Activated CD4-positive, alpha-beta T cell treated with anti-CD3 and anti-CD28 coated beads, Interleukin-2, amount 10 ng/mL, durations not matched to agents 7 days and 5 days (primary cell): ENCODE measurements at places on chromosomes 16 and 17.

DNA sequence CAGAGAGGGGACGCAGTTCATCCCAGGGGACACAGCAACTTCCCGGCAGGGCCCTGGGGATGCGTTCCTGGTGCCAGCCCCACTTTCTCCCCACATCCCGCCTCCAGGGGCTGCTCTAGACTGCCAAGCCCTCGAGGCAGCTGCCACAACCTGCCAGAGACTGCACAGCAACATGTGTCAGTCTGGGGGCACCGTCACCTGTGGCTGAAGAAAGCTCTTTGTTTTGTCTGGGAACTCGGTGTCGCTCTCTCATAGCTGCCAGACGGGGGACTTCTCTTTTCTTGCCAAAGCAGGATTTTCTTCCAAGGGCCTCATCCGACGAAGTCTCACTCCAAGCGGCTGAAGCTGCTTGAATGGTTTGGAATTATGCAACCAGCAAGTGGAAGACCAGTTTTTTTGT is 43.7 kb downstream of the COTL1 start:
- DNase-seq: no peak

GRCh38 chr16:84643180-84643583 is 5.1 kb upstream of the KLHL36 start:
- DNase-seq: no peak

- DNase-seq: no peak
Observed at GRCh38 chr17:11487469-11487868, 110.8 kb upstream of the DNAH9 start.

DNA sequence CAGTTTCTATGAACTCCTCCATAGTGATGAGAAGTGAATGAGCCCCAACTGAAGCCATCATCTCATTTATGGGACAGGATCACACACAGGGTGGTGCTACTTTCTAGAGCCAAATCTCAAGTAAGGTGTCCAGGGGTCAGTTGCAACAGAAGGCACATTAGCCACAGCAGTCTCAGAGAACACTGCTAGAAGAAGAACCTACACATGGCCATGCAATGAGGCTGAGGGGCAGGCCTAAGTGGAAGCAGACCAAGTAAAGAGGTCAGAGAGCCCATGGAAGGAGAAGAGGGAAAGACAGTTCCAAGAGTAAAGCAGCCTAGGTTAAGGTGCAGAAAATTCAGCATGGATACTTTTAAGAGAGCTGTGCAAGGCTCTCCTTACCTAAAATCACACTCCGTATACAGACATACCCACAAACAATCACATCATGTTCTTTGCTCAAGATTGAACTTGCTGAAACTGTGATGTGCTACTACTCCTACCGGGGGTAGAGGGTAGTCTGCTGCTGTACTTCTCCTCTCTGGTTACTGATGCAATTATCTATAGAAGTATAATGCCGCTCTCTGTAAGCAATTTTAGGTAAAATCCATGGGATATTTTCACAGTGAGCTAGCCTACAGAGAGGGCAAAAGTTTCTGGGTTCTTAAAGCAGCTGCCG is 1.7 kb downstream of the ABCA8 start:
- DNase-seq: no peak

- no peak for DNase-seq
Observed at GRCh38 chr17:34227707-34228106, 27.4 kb upstream of the CCL2 start.

DNA sequence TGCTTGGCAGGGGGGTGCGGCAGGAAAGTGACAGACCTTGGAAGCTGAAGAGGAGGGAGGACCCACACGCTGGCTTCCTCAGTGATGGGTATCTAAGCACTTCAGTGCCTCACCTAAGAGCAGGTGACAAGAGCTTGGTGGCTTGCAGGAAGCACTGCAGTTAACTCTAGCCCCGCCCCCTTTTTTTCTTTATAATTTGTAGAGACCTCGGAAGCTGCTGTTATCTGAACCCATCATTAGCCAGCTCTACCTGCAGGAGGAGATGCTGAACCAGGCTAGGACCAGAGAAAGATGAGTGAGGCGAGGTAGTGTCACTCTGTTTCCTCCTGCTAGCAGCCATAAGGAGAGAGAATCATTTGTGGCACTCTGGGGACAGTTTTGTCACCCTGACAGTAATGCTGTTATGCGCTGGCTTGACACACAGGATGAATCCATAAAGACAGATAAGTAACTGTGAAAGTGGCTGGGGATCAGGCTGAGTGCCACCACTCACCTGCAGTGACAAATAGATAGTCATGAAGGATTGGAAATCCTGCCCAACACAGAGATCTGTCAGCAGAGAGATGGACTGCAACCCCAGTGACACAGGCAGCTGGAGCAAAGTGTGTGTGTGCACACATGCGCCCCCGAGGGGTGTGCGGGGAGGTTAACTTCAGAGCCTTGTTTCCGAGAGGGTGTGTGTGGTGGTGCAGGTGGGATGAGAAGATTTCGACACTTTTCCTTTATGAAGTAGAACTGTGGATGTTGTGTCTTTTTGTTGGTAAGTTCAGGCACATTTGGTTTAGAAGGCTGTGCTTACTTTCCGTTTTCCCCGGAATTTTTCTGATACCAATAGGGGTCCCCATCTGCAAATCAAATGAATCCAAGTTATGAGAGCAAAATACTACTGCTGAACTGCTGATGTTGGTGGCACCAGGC is 224.0 kb downstream of the IRX3 start:
- no peak for DNase-seq

DNA sequence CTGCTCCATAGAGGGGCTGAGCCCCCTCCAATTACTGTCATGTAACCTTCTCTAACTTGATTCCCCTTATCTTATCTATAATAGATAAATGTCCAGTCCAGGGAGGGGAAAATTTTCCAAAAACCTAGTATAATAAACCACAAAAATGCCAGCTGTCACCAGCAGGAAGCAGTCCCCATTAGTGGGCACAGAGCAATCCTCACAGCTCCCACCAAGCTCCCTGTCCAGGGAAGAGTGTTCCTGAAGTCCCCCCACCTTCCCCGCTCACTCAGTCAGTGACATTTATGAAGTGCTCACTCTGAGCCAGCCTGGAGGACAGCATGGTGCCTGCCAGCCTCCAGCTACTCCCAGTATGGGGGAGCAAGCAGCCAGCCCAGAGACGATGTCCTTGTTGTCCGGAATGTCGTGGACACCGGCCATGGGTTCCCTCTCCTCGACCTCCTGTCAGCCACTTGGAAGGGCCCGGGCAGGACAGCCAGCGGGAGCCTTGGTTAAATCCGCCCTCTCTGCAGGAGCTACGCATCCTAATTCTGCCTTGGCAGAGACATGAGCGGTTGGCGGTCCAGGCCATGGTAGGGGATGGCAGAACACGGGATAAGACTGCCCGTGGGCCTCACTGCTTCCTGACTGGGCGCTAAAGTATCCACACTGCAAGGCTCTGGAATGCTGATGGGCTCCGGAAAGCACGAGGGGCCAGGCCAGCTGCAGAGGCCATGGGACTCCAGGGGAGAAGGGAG is 102.0 kb upstream of the CDH5 start:
- DNase-seq: no peak

DNA sequence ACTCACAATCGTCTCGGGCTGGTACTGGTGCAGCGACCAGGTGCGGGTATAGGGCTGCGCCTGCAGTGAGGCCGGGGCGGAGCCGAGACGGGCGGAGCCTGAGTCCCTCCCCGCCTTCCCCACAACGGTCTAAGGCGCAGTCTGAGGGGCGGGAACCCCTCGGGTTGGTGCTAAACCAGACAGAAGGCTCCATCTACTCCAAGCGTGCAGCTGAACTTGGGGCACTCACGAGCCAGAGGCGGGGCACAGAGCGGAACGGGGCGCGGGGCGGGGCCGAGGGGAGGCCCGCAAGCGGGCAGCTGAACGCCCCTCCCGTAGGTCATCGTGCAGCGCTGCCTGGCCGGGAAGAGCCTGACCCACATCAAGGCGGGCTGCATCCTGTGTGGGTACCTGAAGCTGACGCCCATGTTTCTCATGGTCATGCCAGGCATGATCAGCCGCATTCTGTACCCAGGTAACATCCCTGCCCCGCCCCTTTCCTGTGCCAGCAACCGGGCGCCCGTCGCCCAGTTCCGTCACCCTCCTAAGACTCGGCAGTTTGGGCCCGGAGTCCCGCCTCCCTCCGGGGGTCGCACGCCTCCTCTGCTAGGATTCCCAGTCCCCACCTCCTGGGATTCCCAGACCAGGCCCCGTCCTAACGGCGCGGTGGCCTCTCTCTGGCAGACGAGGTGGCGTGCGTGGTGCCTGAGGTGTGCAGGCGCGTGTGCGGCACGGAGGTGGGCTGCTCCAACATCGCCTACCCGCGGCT is 5.0 kb downstream of the SLC5A2 start:
- peak; percentile 69 for DNase-seq

DNA sequence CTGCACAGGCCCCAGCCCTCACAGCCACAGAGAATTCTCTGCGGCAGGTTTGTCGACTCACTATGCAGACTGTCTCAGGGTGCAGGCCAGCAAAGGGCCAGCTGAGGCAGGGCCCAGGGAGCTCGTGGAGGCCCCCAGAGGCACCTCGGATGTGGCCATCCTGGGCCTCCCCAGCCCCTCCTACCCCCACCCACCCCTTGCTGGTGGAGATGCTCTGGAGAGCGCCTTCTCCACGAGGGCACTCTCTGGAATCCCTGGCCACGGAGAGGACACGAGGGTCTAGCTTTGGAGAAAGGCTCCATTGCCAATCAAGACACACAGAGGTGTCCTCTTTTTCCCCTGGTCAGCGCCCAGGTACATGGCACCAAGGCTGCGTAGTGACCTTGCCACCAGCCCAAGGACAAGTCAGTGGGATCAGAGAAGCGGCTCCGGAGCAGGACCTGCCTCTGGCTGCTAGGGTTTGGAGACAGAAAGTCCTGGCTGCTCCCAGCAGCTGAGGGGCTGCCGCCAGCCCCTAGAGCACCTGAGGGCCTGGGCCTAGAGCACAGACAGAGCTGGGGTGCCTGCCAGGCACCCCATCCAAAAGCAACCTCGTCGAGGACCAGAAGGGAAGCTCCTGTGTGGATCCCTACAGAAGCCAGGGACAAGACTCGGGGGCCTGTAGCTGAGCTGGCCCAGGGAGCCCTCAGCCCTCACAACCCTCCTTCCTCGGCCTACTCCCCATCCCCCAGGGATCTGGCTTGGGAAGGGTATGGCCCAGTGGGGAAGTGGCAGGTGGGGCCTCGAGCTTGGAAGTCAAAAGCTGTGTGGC is 18.7 kb downstream of the ARL2BP start:
- DNase-seq: no peak

GRCh38 chr16:88497561-88498462 is 44.7 kb downstream of the ZFPM1 start:
- no peak for DNase-seq

GRCh38 chr16:79508294-79508693 is 92.2 kb downstream of the MAF start:
- no peak for DNase-seq

DNA sequence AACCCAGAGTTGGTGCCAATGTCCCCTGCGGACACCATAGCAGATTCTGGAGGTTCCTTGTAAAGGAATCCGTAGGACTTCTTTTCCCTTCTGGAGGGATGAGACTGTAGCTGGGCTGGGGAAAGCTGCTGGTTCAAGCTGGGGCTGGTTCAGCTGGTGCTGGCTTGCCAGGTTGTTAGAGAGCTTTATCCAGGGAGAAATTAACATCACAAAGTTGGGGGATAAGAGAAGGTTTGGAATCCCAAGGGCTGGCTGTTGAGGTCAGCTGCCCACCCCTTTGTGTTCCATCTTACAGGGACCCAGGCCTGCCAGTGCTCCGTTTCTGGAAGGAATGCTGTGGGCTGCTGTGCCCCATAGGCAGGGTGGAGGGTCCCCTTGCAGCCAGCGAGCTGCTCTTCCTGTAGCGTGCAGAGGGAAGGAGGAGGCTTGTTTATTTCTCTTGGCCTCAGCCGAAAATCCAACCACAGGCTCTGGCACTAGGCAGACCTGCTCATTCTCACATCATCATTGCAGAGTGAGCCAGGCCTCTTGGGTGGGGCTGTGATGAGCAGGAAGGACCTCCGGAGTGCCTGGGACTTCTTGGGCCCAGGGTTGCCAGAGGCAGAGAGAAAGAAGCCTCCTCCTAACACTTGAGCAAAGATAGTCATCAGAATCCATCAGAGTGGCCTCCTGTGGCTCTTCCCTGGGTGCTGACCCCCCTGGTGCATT is 251.1 kb downstream of the SEC14L1 start:
- peak; percentile 67 for DNase-seq

- DNase-seq: no peak
Observed at GRCh38 chr17:16150251-16150856, 65.0 kb downstream of the NCOR1 start.

GRCh38 chr16:53504665-53505064 is 1.7 kb upstream of the AKTIP start:
- DNase-seq: no peak

DNA sequence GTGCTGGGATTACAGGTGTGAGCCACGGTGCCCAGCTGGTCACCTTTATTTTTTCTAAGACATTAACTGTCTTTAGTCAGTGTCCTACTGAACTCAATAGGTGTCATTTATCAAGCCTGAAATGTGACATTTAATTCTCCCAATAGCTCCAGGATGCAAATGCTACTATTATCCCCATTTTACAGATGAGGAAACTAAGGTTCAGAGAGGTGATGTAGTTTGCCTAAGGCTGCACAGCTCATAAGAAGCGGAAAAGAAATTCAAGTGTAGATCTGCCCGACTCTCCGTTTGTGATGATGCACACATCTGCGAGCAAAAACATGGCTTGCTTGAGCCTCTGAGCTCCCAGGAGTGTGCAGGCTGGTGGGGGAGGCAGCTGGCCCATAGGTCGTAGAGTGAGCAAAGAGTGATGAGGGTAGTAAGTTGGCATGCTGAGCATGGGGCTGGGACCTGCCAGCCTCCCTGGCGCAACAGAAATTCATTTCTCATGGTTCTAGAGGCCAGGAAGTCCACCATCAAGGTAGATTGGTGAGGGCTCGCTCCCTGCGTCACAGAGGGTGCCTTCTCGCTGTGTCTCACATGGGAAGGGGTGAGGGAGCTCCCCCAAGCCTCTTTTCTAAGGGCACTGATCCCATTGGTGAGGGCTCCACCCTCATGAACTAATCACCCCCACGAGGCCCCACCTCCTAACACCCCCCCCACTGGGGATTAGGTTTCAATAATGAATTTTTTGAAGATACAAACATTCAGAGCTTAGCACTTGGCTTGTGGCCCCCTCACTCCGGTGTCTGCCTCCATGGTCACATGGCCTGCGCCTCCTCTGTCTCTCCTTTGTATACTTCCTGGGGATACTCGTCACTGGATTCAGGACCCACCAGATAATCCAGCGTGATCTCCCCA is 141.5 kb upstream of the PLCG2 start:
- DNase-seq: no peak

DNA sequence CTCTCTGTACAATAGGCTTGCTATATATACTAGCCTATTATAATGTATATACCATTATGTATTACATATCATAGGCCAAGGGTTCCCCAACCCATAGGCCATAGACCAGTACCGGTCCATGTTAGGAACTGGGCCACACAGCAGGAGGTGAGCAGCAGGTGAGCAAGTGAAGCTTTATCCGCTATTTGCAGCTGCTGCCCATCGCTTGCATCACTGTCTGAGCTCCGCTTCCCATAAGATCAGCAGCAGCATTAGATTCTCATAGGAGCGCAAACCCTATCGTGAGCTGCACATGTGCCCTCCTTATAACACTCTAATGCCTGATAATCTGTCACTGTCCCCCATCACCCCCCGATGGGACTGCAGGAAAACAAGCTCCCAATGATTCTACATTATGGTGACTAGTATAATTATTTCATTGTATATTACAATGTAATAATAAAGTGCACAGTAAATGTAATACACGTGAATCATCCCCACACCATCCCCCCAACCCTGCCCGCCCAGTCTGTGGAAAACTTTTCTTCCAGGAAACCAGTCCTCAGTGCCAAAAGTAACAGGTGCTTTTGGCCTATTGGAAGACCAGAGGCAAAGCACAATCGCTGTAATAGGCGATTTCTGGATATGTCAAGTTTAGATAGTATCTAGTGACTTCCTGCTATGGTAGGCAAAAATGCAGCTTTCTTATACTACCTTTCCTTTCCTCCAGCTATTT is 84.1 kb downstream of the MYH11 start:
- no peak for DNase-seq

GRCh38 chr17:66915204-66915611 is 49.3 kb upstream of the CACNG4 start:
- DNase-seq: no peak
